HCT116 (cell line): ENCODE measurements at places on chromosomes 6 and 20.

DNA sequence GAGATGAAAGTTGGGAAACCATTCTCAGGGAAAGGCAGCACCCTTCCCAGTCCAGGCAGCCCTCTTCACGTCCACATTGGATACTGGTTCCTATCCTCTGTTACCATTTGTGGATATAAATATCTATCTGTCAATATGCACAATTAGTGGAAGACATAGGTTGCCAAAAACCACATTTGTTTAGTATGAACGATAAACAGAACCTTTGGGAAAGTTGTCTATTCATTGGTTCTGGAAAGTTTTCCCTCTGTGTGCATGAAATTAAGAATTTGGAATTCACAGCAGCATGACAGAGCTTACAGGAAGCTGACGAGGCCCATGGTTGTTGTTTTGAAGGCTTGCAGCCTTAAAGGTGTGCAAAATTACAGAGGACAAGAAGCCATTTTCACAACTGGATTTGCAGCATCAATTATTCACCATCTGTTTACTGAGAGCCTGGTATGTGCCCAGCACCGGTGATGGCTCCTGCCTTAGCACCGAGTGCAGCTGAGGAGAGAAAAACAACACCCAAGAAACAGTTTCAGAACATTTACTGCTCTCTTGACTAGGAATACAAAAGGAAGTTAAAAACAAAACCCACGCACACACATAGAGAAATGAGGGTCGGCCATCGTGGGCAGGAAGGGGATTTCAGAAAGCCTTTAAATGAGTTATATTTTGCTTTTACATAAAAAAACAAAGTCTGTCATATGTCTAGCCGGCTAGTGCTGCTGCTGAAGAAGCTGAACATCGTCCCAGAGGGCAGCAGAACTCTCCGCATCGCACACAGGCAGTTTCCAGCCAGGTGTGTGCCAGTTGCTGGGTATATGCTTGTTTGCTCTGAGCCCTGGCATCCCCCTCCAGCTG lies 319.6 kb downstream of the FARS2 start:
- DNase-seq = no peak

DNA sequence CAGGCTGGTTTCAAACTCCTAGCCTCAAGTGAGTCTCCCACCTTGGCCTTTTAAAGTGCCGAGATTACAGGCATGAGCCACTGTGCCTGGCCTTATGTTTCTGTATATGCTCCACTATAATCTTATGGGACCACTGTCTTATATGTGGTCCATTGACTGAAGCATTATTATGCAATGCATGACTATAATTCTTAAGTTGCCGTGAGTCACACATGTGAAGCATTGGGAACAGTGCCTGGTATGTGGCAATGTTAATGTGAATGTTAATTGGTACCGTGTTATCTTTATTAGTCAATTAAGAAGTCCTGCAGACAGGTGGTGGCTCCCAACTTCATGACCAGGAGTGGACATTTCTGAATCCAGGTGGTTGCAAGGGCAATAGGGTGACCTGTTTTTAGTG lies 14.7 kb upstream of the ASXL1 start:
- no peak for DNase-seq

DNA sequence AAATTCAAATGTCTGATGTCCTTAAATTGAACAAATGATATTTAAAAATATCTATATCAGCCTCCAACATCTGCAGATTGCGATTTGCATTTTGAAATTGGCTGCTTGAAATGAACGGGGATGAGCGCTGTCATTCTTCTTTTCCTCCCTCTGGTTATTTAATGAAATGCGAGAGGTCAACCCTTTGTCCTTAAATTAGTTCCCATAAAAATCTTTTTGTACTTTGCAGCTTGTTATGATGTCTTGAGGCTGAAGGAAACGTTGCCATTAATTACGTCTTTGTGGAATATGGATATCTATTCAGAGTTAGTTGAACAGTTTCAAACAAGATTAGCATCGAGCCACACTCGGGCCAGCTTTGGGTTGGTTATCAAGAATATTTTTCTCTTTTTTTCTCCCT lies 140.0 kb downstream of the LINC00237 start:
- DNase-seq = no peak

DNA sequence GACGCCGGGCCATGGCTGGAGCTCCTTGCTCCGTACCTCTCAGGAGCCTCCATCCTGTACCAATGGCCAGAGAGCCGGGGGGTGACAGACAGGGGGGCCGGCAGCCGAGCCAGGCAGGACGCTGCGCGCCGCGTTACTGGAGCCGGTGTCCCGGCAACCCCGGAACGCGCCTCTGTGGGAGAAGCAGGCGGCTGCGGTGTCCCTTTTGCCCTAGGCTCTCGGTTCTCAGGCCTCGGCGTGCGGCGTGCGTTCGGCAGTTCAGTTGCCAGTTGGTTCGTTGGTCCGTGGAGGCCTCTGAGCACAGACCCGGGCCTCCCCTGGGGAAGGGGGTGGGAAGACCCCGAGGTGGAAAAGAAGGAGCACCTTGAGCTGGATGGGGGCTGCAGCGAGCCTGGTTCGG lies at the start of gene SPATS1:
TSS of gene SPATS1 (plus strand) at position 162 of the 400 bp plus-strand sequence. CDS start 446 bp downstream, outside the sequence.
- DNase-seq = no peak

DNA sequence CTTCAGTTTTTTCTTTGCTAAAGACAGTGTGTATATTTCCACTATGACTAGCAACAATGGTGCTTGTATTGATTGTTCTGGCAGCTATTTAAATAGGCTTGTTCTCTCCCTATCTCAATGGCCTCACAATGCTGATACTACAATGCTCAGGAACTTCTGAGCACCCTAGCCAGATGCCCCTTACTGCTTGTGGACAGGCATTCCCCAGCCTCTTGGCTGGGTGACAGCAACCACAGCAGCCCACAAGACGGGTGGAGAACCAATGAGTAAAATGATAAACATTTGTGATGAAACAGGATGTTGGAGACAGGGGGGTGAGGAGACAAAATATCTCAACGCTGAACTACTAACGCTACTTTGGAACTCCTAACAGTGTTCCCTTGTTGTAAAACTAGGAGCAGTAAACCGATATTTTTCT lies 42.3 kb downstream of the HIVEP2 start:
- peak; percentile 80 for DNase-seq

GRCh38 chr20:20138301-20139064 lies 86.2 kb downstream of the CFAP61 start:
- no peak for DNase-seq

GRCh38 chr6:160678744-160679401 lies 14.8 kb upstream of the LPA start:
- DNase-seq = no peak

GRCh38 chr6:45417436-45417835 lies 39.7 kb upstream of the SUPT3H start:
- DNase-seq = no peak

- no peak for DNase-seq
Measured at GRCh38 chr6:118288355-118289124, 259.6 kb upstream of the PLN start.

DNA sequence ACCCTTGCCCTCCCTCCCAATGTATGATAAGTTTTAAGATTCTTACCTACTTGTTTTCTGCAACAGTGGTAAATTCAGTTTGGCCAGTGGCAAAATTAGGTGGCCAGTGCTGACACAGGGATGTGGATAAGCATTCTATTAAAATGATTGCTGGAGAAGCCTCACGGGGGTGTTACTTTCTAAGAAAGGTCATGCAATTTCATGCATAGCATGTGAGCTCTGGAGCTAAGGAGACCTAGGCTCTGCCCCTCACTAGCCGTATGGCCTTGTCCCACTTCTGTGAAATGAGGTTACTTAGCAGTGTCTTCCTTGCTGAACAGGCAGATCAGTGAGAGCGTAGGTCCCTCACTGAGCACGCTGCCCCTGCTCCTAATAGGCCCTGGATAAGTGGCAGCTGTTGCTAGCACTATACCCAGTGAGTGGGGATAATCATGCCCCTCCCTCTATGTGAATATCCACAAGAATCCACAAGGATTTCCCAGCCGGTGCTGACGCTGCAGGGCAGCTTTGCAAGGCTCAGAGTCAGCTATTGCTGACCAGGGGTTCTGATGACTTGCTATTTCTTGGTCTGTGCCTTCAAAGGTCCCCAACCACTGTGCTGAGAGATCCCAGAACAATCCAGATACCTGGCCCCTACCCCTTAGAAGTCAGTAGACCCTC lies 86.5 kb upstream of the MRPS10 start:
- no peak for DNase-seq

GRCh38 chr6:169190144-169190584 lies 63.5 kb downstream of the THBS2 start:
- DNase-seq = no peak

- DNase-seq = no peak
Measured at GRCh38 chr20:62276439-62276838, 26.4 kb upstream of the ADRM1 start.

DNA sequence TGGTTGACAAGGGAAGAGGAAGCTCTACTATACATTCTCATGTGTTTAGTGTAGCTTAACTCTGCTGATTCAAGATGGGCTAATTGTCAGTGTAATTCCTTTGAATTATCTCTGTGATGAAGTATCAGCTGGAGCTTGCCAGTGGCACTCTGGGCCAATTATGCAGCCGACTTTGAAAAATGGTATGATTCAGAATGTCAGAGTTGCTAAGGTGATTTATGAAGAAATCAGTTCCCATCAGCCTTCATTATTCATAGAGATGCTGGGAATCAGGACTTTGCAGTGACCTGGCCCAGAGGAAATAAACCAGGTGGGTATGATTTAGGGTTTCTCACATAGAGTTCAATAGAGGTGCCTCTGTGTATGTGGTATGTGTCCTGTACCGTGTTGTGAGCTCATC lies 33.4 kb downstream of the KCNS1 start:
- no peak for DNase-seq

- DNase-seq = no peak
Measured at GRCh38 chr6:35786810-35787209, 6.0 kb downstream of the CLPSL1 start.

DNA sequence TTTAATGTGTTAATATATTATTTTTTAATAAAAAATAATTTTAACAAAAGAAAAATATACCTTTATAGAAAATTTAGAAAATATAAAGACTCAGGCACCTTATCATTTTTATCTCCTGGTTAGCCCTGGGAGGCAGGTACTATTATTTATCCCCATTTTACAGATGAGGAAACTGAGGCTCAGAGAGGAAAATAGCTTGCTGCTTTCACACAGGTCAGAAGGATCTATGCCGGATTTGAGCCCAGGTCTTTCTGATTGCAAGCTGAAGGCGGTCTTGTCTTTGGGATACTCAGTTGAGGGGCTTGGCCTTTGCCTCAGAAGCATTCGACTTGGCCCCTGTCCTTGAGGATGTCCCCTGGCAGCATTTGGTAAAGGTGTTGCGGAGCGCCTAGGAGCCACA lies 11.5 kb upstream of the OSER1 start:
- no peak for DNase-seq

- peak; percentile 33 for DNase-seq
Measured at GRCh38 chr20:258963-259362, 1.4 kb downstream of the DEFB132 start.

GRCh38 chr6:122035173-122035572 lies 364.3 kb upstream of the HSF2 start:
- no peak for DNase-seq

DNA sequence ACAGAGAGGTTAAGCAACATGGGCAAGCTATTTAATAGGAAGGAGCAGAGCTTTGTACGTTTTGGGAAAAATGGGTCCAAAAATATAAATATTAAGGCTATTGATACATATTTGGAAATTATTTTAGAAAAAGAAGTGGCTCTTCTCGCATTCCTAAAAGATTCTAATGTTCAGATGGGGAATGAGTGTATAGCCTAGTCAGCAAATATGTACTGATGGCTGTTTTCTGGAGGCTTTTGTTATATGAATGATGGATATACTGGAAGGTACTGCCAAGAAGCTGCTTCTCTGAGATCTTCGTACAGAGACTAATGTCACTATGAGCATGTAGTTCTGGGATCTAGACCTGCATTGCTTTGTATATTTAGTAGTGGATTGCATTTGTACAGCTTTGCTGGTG lies 71.7 kb downstream of the PLAGL1 start:
- DNase-seq = no peak

- DNase-seq = no peak
Measured at GRCh38 chr20:49616154-49617007, 48.4 kb upstream of the PTGIS start.

DNA sequence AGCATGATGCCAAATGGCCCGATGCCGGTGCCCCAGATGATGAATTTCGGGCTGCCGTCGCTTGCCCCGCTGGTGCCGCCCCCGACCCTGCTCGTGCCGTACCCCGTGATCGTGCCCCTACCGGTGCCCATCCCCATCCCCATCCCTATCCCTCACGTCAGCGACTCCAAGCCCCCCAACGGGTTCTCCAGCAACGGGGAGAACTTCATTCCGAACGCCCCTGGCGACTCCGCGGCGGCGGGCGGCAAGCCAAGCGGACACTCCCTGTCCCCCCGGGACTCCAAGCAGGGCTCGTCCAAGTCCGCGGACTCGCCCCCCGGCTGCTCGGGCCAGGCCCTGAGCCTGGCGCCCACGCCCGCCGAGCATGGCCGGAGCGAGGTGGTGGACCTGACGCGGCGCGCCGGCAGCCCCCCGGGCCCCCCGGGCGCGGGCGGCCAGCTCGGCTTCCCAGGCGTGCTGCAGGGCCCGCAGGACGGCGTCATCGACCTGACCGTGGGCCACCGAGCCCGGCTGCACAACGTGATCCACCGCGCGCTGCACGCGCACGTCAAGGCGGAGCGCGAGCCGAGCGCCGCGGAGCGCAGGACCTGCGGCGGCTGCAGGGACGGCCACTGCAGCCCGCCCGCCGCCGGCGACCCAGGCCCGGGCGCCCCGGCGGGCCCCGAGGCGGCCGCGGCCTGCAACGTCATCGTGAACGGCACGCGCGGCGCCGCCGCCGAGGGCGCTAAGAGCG lies 144.6 kb downstream of the SOBP start:
- no peak for DNase-seq

DNA sequence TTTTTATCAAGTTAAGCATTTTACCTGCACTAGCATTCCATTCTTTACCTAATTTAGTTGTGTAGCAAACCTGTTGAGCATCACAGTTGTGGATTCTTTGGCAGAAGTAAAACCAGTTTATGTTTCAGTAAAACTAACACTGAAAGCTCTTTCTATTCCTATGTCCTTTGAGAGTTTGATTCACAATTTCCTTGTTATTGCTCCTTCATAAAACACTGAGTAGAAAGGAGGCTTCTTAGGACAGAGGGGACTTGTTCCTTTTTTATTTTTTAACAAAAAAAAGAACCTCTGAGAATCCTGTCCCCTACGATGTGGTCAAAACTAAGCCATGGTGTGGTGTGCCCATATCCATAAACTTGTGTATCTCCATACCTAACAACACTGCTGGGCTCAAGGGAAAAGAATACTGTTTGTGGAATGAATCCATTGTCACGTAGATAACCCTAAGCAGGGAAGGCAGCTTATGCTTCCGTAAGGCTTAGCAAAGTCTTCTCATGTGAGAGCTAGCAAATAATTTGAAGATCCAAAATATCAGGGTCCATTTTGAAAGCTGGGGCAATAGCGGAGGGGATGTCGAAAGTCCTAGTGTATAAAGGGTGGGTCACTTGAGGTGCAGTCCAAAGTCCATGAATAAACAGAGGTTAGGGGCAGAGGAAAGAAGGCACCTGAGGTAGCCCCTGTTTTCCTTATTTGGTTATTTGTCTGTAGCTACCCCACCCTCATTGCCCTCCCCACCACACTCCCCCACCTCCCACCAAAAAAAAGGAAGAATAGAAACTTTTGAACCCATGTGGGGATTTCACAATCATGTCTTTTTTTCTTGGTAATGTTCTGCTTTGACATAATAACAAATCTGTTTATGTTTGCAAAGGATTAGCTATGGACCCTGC lies 71.0 kb downstream of the PLAGL1 start:
- DNase-seq = no peak
